ENCODE measurements at places on chromosomes 11 and 22.

DNA sequence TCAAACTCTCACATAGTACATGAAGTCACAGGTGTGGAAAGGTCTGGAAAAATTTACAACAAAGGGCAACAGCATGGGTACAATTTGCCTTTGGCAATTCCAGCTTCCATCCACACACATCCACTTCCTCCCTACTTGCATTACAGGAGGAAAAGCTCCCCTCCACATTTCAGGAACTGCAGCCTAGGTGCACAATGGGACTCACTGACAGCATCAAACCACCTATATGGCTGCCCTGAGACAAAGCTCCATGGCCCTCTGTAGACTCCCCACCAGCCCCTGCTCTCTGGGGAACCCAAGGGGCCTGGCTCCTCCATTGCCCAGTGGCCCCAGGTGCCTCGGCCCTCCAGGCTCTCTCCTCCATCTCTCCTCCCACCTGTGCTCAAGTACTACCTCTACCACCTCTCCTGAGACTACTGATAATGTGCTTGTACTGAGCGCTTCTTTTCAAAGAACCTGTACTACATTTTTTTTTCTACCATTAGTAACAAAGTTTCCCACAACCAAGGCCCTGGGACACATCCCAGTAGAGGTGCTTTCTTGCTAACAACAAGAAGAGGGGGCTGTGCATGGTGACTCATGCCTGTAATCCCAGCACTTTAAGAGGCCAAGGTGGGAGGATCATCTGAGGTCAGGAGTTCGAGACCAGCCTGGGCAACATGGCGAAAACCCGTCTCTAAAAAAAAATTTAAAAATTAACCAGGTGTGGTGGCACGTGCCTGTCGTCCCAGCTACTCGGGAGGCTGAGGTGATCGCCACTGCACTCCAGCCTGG, 4.9 kb downstream of the YPEL1 start:
- no peak for DNase-seq

DNA sequence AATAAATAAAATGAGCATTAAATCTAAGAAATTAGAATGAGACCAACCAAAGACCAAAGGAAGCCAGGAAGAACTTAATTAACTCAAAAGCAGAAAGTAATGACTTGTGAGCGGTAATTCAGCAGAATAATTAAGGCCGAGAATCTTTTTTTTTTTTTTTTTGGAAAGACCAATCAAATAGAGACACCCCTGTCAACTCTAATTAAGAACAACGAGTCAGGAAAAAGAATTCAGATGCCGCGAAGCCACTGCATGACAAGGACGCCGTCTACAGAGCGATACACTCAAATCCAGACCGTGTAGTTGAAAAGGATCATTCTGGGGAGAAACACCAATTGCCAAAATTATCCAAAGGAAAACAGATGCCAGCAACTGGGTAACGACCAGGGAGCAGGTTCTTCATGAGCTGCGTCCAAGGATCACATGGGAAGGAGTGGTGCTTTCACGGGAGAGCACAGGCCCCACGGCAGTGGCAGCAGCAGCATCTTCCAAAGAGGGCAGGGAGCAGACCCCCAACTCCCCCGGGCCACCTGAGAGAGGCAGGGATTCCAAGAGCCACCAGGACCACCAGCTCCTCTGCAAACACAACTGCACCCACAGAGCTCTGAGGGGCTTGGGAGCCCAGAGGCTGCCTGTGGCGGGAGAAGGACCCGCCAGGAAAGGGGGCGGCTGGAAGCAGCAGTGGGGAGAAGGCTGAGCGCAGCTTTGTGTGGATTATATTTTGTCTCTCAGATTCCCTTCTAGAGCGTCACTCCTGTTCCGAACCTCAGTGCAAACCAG, 469.8 kb downstream of the BRD1 start:
- DNase-seq = no peak

GRCh38 chr11:121681550-121682268, 228.9 kb upstream of the SORL1-AS1 start:
- no peak for DNase-seq

GRCh38 chr11:1765871-1766718, 2.4 kb upstream of the CTSD start:
- no peak for DNase-seq

DNA sequence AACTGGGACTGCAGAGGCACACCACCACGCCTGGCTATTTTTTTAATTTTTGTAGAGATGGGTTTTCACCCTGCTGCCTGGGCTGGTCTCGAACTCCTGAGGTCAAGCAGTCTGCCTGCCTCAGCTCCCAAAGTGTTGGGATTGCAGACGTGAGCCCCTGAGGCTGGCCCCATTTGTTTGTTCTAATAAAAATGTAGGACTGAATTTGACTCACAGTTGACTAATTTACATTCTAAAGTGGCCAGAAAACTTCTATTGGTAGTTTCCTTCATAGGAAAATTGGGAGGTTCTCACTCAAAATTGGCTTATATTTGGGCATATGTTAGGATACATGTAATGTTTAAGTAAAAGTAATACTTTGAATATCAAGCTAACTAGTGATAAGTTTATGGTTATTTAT, 35.0 kb downstream of the PPFIA1 start:
- no peak for DNase-seq

DNA sequence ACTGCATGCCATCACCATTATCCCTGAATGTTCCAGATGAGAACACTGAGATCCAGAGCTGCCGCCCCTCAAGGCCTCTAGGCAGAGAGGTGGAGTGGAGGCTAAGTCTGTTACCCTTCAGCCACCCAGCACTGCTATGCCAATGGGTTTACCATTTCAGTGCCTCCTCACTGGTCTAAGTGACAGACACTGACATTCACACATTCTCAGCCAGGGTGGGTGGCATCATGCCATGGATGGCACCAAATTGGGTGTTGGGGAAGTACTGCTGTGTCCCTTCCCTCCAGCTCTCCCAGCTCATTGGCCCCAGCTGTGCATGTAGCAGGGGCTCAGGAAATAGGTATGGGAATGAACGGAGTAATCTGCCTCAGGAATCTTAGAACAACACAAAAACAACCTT, 96.8 kb upstream of the PLET1 start:
- DNase-seq = no peak

DNA sequence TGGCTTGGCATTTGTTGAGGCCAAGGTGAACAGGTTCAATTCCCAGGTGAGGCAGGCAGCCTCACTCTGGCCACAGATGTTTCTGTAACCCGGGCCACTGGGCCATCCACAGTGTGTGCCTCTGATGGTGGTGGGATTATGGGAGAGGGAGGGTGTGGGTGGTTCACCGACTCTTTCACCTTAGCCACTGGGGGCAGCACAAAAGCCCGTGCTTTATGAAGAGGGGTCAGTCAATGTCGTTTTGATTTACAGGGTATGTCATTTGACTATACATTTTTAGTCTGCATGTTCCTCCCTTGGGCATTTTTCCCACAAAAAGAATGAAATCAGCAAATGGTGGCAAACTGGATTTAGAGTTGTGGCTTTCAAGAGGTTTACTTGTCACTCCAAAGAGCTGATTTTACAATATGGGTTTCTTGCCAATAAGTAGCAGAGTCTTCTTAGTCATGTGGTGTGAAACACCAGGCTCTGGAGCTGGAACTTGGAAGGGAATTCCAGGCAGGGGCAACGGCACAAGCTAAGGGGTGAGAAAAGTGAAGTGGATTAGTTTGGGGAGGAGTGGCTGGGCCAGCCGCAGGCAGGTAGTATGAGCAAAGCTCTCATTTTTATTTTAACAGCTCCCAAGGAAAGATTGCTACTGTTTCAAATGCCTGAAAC, 217.8 kb upstream of the ZBED5 start:
- DNase-seq = no peak

DNA sequence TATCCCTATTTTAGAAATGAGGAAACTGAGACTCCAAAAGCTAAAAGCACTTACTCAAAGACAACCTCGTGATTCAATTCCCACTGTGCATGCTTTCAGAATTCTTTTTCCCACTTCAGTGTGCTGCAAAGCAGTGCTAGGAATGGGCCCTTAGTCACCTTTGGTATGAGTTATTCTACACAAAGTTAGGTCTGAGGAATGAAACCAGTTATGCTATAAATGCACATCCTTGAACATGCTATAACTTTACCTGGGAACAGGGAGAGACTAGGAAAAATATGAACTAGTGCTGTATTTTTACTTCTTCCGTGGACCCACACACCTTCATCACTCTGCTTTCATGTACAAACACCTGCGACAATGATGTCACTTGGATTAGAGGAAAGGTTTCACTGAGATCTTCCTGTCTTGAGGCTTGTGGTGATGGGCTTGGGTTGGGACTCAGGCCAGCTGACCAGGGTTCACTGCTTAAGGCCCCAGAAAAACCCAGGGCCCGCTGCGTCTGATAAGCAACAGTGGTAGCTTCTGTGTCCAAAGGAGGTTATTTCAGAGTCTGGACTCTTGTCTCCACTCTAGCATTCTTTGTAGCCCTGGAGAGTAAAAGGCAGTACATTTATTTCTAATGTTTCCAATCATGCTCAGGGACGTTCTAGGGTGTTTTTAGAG, 81.6 kb downstream of the ZC3H12C start:
- DNase-seq = no peak
